ENCODE measurements at places on chromosomes 7 and 10.

DNA sequence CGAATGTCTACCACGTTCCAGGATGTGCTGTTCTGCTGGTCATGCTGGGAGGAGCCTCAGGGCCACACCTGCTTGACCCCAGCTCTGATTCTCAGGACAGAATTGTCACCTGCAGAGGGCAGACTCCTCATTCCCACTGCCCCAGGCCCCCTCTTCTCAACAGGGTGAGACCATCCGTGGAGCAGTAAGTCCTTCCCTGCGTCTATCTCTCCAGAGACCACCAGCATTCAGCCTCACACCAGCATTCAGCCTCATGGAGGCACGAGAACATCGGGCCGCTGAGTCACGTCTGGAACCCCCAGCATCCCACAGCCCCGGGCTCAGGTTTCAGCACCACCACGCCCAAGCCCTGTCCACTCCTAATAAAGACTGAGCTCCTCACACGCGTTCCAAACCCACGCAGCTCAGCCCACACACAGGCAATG, 273.4 kb downstream of the DIP2C start:
- DNase-seq, result no peak

GRCh38 chr10:132252412-132252811, 55.3 kb downstream of the STK32C start:
- DNase-seq, result no peak

- no peak for DNase-seq
These were observed 630.7 kb upstream of the GRM3 start for GRCh38 chr7:86012971-86013370.

- no peak for DNase-seq
These were observed 145.9 kb downstream of the SH3PXD2A start for GRCh38 chr10:103709341-103709920.

DNA sequence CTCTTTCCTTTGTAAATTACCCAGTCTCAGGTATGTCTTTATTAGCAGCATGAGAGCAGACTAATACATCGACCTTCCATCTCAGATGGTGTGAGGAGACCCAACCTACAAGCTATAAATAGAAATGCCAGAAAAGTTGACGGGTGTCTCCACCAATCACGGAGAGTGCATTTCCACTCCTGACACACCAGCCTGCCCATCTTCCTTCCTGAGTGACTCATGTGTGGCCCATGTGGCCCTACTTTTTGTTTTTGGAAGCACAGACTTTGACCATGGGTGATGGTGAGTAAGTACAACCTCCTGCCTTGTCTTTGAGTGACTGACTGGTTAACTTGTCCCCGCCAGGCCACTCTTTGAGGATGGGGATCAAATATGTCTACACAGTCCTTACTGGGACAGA, 147.0 kb downstream of the OAT start:
- DNase-seq, result no peak

DNA sequence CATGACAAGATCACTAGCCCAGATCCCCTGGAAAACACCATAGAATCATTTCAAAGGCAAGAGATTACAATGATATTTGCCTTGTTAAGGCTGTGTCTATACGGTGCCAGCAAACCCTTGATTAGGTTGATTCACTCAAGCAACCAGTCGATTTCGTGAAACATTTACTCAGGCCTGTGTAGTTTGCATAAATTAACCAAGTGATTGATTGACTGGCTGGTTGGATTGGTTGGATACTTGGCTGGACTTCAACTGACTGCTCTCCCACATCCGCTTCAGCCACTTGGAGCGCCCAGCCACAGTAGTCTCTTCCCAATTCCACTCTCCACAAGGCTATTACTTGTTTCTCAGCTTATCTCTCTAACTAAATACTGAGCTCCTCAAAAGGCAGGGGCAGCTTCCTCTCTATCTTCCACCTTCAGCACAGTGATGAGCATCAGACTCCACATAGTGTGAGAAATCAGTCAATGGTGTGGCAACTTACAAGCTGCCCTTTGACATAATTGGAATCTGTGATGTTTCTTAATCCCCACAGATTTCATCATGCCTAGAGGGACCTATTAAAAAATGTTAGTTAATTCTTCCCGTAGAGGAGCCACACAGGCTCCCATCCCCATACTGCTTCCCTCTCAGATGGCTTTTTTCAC, 217.4 kb downstream of the GRM8 start:
- DNase-seq, result no peak

DNA sequence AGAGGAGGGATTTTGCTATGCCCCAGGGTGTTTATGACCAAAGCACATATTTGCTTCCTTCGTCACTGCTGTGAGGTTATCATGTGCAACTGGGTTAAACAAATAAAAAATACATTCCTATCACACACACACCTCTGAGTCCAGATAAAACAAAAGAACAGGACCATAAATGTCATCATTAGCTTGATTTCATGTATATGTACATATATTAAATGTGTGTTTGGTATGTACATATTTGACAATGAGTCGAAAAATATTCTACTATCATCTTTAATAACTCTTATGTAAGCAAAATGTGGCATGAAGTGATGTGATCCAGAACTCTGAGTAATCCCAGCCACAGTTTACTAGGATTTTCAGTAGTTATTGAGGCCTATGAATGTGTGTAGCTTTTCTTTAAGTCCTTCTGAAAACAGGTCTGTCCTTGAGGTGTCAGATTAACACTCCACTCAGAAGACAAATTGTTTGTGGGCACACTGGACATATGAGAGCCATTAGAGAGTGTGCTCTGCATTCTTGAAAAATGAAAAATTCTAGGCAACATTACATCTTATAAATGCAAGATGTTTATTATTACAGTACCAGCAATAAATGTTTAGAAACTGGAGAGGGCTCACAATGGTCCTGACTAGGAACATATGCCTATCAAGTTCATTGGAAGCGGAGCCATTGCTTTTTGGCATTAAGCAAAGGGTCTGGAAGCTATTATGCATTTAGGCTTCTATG, 335.1 kb upstream of the SEMA3A start:
- DNase-seq, result no peak

GRCh38 chr7:148939128-148939755, 55.2 kb upstream of the EZH2 start:
- DNase-seq, result no peak

- DNase-seq, result no peak
These were observed 165.0 kb upstream of the TBX20 start for GRCh38 chr7:35418716-35419390.

DNA sequence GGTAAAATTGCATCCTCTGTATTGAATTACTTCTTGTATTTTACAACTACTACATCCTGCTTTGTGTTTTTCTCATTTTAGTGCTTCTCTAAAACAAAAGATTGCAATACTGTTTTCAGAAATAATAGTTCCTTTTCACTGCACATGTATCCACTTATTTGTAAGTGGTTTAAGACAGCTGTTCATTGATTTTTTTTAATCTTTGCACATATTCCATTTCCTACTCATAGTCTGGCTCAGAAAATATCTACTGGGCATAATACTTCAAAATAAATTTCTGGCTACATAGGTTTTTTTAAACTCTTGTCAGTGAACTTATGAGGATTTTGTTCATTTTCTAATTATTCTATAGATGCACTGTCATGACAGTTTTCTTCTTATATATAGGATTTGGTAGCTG, 54.8 kb downstream of the SND1 start:
- no peak for DNase-seq

GRCh38 chr7:157865351-157866165, 528.8 kb downstream of the DNAJB6 start:
- no peak for DNase-seq

DNA sequence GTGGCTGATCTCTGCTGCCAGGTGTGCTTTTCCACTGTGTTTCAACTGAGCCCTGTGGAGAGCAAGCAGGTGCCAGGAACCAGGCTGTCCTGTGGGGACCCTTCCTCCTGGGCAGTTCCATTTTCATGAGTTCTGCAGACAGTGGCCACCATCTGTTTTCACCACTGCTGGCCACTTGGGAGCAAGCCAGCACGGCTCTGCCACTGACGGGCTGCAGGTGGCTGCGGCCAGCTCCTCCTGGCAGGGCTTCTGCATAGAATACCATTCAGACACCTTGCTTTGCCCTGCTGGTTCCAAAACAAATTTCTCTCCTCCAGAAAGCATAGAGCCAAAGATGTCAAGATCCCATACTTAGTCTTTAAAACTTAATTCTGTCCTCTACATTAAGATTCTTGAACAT, 48.3 kb downstream of the LANCL2 start:
- DNase-seq, result no peak

DNA sequence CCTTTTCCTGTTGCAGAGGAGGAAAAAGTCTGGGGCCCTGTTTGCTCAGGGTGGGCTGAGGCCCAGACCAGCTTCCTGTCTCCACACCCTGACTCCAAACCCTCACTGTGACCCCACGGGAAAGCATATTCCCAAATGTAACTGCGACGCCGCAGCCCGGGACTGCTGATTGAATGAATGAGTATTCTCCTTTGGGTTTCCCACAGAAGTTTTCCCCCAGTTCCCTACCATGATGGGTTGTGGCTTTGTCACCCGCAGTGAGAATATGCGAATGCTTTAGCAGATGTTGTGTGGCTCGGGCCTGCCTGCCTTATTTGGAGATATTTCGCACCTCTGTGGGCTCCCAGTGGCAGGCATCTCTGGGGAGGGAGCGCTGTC, 50.6 kb downstream of the MGMT start:
- DNase-seq, result no peak

- no peak for DNase-seq
These were observed 231.3 kb upstream of the FERD3L start for GRCh38 chr7:19376538-19376937.

DNA sequence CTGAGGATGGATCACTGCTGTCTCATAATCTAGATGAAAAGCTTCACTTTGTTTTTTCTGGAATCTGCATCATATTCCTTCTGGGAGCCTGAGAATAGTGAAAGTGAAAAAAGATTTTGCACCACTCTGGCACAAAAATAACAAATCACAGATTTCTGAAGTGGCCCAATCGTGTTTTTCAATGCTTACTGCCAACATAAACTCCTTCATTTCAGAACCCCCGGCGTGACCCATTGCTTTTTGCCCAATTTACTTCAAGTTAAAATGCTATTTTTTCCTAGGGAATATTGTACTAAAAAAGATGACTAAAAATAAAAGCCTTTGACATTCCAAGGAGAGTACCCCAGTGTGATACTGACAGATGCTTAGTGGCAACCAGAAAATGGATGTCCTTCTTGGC, 53.7 kb upstream of the ANK3 start:
- no peak for DNase-seq

DNA sequence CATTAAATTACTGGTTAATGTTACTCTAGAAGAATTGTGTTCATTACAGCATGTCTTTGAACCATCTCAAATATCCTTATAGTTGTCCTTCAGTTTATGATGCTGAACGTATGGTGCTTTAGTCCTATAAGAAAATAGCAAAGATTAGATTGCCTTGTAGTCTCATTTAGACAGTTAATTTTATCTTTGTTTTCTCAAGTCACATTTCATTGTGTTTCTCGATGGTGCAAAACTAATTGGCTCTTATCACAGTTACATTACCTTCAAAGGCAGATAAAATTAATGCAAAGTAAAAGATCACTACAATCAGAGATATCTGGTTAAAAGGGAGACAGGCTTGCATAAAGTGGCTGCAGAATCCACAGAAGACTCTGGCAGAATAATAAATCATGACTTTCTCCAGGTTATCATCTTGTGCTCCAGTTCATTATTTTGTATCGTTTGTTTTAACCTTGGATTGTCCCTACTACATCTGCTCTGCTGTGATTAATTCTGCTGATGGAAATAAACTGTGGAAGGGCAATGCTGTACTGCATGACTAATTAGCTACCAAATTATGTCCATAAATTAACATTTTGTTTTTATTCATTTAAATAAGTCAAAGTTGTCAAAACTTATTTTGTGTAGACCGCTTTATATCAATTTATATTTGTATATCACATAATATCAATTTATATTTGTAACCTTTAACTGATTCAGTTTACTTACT, 24.2 kb downstream of the PRPS1L1 start:
- no peak for DNase-seq

GRCh38 chr7:33193308-33193864, 64.0 kb downstream of the BBS9 start:
- DNase-seq, result no peak

- DNase-seq, result peak; percentile 33
These were observed 631 bp downstream of the HPS6 start for GRCh38 chr10:102065561-102066398.

DNA sequence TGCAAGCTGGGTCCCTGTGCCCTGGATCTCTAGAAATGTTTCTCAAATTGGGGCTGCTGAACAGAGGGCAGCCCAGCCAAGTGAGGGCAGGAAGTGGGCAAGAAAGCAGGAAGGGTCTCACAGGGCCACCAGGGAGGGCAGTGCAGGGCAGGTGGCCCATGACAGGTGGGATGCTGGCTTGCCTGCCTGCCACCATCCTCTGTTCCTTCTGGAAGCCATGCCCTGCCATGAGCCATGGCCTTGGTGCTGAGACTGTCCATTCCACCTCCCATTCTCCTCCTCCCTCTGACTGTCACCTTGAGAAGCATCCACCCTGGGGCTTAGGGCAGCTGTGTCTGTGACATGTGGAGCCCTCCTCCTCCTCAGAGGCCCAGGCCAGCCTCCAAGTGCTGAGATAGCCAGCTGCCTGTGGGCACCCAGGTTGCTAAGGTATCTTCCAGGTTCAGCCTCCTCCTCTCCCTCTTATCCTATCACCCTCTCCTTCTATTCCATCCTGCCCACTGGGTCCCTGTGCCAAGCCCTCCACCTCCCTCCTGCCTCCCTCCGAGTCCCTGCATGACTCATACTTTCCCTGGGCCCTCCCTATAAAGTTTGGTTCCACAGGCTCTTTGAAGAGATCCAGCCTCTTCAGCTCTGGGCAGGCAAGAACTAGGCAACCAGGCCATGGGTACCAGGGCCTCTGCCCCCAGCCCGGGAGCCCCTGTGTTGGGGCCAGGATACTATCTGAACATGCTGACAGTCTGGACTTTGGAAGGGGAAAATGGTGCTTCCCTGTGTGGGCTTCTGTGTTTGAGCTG, 1.3 kb downstream of the VSIR start:
- DNase-seq, result peak; percentile 55

- peak; percentile 50 for DNase-seq
These were observed 1.1 kb downstream of the TRIM8 start for GRCh38 chr10:102645388-102645740.

GRCh38 chr10:69577268-69578232, 4.3 kb upstream of the NEUROG3 start:
- no peak for DNase-seq

DNA sequence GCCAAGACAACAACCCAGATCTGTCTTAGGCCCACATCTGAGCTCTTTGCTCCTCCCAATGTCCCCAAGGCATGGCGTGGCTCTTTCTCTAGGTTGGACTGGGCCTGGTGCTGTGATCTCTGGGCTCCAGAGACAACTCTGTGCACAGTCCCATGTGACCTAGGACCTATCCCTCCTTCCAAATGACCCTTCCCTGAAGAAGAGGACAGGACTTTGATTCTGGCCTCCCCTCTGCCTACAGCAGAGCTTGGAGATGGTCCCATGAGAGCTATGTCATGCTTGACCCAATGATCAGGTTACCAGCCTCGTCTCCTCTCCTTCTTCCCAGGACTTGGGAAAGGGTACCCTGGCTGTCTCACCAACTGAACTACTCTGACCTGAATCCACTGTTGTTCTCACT, 296.3 kb upstream of the GALNT17 start:
- DNase-seq, result no peak

GRCh38 chr10:62047228-62047892, 145.9 kb downstream of the ARID5B start:
- DNase-seq, result no peak

- no peak for DNase-seq
These were observed 795.6 kb upstream of the GHITM start for GRCh38 chr10:83343676-83344075.

- no peak for DNase-seq
These were observed 128.3 kb downstream of the CUBN start for GRCh38 chr10:17001297-17001744.

- DNase-seq, result no peak
These were observed 96.4 kb upstream of the APBB1IP start for GRCh38 chr10:26341701-26342100.

All from activated CD4-positive, alpha-beta T cell treated with anti-CD3 and anti-CD28 coated beads, Interleukin-2, amount 50 U/mL, for 48 hours (primary cell).